ENCODE measurements at places on chromosomes 12 and 14.
A peak's percentile ranks its signal among the peaks of the same experiment; 100 is the strongest.

- DNase-seq: no peak
Observed at GRCh38 chr12:27453421-27453820, 6.9 kb downstream of the SMCO2 start.

DNA sequence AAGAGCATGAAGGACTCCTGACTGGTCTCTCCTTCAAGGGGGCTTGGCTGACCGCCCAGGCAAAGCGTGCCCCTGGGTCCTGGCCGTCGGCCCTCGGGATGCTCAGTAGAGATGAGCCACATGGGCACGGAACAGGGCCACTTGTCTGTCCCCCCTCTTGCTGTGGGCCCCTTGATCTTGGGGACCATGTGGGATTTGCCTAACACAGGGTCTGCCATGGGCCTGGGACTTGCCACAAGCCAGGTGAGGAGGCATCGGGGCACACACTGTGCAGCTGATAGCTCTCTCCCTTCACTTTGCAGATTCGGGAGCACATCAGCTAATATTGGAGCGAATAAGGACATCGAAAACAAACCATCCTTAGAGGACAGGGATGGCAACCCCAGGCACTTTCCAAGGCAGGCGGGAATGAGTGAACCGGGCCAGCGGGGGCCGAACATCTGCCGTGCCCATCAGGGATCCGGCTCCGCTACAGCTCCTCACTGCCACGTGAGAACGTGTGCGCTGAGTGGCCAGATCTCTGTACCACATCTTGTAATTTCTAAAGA is 88.1 kb downstream of the PIWIL1 start:
- DNase-seq: no peak

GRCh38 chr14:72118841-72119240 is 186.6 kb downstream of the RGS6 start:
- DNase-seq: no peak

DNA sequence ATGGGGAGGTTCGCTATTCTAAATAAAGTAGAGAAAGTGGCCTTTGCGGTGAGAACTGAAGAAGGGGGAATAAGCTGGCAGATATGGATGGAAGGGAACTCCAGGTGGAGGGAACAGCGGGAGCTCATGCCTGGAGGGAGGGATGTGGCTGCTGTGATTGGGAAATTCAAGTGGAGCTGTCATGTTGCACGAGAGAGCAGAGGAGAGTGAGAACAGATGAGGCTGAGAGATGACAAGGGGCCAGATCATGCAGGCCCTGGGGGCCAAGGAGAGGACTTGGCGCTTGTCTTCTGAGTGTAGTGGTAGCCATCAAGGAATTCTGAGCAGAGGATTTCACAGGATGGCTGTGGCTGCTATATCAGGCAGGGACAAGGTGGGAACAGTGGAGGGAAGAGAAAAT is 35.0 kb downstream of the TGFB3 start:
- DNase-seq: no peak

GRCh38 chr12:89084751-89085150 is 267.6 kb downstream of the DUSP6 start:
- DNase-seq: no peak

DNA sequence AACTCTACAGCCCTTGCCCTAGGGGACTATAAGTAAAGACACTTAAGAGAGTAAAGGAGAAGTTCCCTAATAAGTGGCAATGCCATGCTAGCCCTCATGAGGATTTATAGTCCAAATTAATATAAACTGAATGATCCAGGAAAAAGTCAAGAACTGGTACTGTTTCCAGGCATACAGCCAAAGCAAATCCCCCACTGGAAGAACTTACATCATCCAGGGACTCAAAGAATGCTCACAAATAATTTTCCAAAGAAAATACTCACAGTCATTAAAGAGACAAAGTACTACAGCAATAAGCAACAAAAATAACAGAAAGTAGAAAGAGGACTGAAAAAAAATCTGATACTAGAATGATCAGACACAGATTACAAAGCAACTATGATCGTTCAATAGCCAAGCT is 79.7 kb upstream of the RAP1B start:
- no peak for DNase-seq

- DNase-seq: no peak
Observed at GRCh38 chr14:68714991-68715924, 77.6 kb downstream of the ZFP36L1 start.

DNA sequence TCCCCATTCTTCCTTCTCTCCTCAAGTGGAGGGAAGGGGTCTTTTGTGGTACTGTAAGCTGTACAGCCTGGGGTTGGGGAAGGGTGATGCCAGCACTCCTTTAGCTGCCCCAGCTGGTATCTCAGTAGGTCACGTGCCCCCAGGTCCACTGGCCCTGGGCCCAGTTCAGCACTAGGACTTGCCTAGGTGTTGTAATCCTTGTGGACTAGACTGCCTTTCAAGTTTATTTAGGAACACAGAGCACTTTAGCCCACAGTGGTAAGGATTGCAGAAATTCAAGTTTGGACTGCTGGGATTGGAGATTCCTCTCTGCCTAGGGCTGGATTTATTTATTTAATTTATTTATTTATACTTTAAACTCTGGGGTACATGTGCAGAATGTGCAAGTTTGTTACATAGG is 569.6 kb downstream of the AACS start:
- DNase-seq: no peak

DNA sequence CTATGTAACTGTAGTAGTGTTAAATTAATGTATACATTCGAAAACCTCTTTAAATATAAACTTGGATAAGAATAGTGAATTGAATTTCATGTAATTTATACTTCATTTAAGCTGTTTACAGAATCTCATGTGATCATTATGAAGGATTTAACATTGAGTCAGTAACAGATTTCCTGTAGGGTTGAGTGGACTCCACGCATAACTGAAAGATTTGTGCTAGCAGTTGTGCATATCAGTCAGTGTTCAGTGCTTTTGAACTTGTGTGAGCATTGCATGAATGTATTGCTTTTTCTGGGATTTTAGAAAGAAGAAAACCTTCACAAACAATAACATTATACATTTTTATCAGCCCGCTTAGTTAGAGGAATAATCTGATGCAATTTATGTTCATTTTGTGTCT is 1435.3 kb downstream of the LRFN5 start:
- DNase-seq: no peak

- DNase-seq: no peak
Observed at GRCh38 chr14:67464879-67465278, 23.6 kb downstream of the TMEM229B start.

DNA sequence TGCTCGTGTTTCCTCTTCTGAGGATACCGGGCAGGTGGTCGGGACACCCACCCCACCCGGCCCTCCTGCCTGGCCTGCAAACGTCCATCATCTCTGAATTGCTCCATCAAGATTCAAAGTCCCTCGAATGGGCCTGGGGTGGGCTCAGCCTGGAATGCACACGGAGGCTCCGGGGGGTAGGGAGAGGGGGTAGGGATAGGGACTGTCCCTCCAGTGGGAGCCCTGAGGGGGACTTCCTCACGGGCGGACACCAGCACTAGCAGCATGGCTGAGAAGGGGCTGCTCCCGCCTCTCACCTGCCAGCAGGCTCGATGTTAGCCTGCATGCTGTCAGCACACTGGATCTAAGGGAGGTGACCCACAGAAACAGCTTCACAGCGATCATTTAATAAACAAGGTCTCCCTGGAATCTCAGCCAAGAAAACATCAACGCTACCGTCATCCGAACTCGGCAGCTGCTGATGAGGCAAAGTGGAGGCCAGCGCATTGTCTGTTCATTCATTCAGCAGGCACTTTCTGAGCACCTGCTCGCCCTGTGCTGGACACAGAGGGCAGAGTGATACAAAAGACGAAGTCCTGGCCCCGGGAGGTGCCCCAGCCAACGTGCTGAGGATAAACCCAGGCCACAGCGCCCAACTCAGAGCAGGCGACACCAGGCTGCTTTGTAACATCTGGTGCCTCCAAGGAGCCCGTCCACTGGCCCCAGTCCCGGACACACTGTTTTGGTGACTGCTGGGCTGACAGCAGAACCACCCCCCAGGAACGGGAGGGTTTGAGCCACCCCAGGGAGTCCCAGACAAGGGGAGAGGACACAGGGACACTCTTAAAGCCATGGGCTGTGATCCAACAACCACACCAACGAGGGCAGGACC is 6.3 kb downstream of the TMEM179 start:
- DNase-seq: no peak

GRCh38 chr14:63938198-63939005 is 85.6 kb downstream of the SYNE2 start:
- no peak for DNase-seq

DNA sequence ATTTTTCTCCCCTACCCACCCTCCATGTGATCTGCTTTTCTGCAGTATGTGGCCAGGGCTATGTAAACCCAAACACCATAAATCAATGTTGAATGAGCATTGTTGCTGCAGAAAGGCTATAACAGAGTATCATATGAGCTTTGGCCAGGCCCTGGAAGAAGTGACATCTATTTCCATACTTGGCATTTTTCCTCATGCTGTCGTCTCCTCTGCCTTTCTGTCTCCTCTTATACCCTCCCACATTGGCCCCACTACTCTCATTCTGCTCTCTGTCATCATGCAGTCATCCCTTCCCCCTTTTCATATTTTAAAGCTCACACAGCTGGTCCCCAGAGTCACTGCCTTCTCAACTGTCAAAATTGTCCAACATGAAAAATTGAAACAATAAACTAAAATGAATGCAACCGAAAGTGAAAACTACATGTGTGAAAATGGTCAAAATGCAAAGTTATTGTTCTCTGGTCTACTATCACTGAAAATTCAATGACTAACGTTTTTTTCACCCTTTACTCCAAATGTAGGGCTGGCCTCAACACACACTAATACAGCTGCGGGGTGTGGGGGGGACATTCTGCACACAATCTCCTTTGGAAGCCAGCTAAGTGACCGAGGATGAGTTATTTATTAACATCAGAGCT is 290.7 kb upstream of the TMPO start:
- no peak for DNase-seq

DNA sequence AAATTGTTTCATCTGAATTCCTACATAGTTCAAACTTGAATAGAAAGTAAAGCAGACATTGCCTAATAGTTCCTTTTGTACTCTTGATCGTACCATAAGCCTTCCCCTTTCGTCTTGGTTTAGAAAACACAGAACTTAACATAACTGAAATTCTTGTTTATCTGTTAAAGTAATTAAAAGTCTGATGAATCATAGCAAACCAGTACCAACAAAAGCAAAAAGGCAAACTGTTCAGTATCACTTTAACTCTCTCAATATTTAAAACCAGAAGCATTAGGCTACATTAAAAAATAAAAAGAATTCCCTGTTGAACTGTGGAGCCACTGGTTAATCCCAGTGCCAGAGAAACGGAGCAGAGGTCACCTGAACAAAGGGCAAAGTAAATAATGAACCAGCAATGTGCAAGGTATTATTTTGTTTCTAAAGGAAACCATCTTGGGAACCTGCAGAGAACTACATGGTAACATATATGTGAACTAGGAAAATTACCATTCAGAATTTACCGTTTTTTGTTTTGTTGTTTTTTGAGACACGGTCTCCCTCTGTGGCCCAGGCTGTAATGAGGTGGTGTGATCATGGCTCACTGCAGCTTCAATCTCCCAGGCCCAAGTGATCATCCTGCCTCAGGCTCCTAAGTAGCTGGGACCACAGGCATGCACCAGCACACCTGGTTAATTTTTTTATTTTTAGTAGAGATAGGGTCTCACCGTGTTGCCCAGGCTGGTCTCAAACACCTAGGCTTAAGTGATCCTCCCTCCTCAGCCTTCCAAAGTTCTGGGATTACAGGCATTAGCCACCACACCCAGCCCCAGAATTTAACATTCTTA is 17.1 kb upstream of the HIGD1C start:
- DNase-seq: no peak

DNA sequence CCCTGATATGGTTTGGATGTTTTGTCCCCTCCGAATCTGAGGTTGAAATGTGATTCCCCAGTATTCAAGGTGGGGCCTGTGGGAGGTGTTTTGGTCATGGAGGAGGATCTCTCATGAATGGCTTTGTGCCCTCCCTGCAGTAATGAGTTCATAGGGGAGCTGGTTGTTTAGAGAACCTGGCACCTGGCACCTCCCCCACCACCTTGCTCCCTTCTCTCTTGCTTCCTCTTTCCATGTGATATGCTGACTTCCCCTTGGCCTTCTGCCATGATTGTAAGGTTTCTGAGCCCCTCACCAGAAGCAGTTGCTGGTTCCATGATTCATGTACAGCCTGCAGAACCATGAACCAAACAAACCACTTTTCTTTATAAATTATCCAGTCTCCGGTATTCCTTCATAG is 32.6 kb downstream of the CD163L1 start:
- DNase-seq: no peak

GRCh38 chr14:76134231-76134630 is 17.5 kb upstream of the GPATCH2L start:
- DNase-seq: no peak

GRCh38 chr12:64451687-64452558 is at the start of gene TBK1:
Gene TBK1, plus strand, starts transcription at chr12:64452120. Its CDS starts 3,751 bp downstream, at chr12:64455871.
- peak; percentile 80 for DNase-seq

- DNase-seq: no peak
Observed at GRCh38 chr12:103657331-103657730, 70.3 kb downstream of the STAB2 start.

GRCh38 chr12:48388460-48388859 is 37.7 kb upstream of the ZNF641 start:
- DNase-seq: no peak

DNA sequence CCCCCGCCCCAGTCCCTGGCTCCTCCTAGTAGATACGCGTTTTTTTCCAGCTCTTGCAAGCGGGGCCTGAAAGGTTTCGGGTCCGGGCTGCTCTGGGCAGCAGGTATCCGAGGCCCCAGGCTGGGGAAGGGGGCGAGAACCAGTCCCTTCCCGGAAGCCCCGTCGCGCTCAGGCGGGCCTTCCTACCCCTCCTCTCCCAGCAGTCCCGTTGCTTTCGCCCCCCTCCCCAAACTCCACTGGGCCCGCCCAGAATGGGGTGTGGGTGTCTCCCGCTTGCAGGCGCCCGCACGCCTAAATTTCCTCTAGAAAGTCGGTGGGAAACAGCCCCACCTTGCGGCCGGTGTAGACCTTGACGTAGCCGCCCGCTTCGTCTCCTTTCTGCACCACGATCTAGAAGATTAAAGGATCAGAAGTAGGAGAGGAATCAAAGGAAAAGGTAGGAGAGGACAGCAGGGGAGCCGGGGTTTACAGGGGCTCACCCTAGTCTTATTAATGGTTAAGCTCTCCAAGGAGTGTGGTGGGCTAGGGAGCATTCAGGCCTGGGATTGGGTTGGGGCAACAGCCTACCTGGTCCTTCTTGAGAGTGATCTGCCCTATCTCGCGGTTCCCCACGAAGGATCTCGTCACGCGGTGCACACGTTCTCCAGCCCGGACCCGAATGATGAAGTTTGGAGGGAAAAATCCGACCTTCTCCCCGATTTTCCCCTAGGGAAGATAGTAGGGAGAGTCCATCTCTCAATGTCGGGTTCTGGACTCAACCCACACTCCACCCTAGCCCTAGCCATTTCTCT is 7.3 kb downstream of the STAC3 start:
- DNase-seq: no peak

GRCh38 chr14:61710853-61711817 is 15.8 kb downstream of the HIF1A start:
- no peak for DNase-seq
